ENCODE measurements at places on chromosomes 1 and 21.
A peak's percentile ranks its signal among the peaks of the same experiment; 100 is the strongest.

- DNase-seq, result no peak
Observed at GRCh38 chr1:8560035-8560434, 242.1 kb downstream of the SLC45A1 start.

DNA sequence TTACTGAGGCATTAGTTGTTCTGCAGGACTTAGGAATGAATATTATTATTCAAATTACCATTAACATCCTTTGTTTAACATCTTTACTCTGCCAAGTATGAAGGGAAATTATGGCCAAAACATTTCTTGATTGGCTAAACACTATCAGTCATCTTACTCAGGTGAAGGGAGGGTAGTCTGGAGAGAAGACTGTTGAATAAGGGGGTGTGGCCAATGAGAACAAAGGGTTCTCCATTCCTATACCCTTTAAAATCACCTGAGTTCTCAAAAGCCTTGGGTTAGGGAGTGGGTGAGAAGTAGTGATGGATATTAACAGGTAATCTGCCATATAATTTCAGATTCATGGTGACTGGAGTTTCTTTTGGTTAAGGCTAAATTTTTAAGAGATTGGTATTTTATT, 19.3 kb downstream of the CRYZL1 start:
- no peak for DNase-seq

GRCh38 chr1:171794085-171794484, 12.6 kb downstream of the METTL13 start:
- DNase-seq, result no peak

DNA sequence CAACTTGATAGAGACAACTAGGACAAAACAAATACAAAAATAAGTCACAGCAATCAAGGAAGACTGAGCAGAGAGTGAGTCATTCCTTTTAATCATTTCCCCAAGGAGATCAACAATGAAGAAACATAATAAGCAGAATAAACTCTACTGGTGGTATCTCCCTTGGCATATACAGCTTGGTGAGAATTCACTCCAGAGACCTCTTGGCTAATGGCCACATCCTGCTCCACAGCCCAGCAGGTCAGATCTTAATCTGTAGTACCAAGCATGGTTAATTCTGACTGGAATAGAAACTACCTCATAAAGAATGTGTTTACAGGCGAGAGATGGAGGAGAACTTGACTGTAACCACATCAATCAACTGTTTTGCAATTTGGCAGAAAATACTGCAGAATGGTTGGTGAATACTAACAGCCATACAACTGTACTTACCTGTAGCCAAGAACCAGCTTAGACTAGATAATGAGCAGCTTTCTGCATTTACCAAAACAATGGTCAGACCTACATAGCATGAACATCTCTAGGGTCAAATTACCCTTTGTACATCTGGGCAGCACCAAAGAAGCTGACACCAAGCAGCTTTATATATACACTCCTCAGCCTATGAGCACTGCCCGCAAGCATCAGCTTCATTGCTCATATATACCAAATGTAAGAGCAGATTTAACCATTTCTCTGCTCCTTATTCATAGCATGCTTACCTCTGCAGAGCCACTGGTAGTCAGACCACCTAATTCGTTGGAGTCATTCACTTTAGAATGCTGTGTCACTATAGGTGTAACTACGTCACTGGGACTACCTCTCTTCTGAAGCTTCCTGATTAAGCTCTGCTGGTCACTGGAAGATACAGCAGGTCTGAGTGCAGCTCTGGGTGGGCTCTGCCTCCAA, 51.0 kb downstream of the KIAA0319L start:
- DNase-seq, result no peak

DNA sequence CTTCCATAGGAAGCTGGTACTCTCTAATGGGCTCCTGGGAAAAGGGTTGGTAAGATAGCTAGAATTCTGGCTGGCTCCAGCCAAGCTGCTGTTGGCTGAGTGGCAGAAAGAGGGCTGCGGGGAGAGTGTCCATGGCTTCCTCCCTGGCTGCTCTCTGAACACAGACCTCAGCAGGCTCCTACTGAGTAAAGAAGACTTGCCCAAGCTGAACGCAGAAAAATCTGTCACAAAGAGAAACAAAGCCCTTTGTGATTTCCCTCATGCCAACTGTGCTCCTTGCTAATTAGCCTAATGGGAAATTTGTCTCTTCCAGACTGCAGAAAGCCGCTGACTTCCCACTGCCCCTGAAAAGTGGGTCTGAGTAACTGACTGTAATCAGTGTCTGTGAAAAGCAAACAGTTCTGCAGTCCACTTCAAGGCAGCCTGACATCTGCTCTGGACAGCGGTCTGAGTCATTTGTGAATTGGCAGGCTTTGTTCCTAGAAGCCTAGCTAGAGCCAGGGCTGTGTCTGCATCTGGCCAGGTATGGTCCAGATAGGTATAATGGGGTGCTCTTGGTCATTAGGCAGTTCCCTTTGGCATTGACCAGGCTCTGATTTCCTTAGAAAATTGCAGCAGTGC, 282.8 kb downstream of the ZNF648 start:
- no peak for DNase-seq

GRCh38 chr1:65422241-65423203, 2.1 kb downstream of the LEPR start:
- no peak for DNase-seq

DNA sequence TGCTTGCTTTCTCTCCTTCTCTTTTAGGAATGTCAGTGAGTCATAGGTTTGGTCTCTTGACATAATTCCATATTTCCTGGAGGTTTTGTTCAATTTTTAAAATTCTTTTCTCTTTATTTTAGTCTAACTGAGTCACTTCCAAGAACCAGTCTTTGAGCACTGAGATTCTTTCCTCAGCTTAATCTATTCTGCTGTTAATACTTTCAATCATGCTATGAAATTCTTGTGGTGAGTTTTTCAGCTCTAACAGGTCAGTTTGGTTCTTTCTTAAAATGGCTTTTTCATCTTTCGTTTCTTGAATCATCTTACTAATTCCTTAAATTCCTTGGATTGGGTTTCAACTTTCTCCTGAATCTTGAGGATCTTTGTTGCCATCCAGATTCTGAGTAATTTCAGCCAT, 321.0 kb downstream of the PTBP2 start:
- DNase-seq, result no peak

DNA sequence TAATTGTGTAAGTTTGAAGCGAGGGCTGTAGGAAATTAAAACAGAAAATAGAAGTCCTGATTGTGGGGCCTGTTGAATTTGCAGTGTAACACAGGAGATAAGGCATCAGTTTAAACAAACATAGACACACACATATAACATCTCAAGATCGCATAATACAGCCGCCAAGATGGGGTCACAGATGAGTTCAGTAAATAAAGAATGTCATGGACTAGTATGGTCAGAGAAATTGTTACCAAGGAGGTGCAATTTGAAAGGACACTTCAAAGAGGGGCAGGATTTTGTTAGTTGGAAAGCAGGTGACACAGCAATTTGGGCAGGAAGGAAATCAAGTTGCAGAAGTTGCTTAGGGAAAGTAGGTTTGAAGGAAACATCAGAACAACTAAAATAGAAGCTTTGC, 450.0 kb downstream of the USP25 start:
- DNase-seq, result no peak

DNA sequence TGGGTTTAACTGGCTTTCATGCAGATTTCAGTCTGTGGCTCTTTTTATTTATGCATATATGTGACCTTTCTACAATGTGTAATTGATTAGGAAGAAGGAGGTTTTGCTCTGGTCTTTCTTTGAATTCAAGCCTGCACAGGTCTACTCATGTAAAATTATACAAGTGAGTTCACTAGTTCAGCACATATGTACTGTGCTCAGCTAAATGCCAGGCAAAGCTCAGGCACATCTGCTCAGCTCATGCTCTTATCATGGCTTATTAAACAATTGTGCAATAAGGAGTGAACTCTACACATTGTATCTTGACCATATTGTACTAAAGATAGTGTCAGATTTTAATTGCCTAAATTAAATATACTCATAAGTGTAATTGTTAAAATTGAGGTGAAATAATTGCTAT, 378.4 kb downstream of the ADGRL2 start:
- DNase-seq, result no peak

- no peak for DNase-seq
Observed at GRCh38 chr1:193661385-193661784, 475.0 kb upstream of the B3GALT2 start.

DNA sequence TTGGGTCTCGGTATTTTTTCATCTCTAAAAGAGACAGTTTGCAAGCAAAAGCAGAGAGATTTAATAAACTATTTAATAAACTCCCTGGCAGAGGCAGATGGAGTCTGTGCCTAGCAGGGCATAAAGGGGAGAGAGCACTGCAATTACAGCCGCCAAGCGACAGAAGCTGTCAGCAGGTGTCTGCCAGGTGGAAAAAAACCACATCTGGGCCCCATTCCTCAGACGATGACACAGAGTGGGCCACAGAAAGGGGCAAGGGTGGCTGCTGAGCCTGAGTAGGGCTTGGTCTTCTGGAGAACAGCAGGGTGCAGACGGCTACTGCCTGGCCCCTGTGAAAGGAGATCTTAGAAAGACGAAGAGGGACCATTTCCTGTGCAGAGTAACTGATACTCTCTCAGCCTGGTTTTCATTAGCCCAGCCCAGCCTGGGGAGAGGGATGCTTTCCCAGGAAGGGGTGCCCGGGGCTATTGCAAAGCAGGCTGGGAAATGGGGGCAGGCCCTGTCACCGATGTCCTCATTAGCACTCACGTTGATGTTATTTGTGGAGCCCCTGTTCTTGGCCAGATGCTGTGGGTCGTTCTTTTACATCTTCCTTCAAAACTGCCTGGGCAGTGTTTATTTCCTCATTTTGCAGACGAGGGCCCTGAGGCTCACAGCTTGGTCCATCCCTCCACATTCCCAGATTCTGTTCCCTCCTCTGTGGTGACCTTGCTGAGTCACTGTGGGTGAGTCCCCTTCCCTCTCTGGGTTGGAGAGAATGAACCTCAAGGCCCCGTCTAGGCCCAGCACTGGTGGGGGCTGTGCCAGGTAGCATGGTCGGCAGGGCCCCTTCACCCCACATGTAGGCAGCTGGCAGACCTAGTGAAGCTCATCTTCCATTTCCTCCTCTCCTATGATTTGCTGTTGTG, 472.7 kb downstream of the PTPRU start:
- DNase-seq, result peak; percentile 64

GRCh38 chr1:91732291-91733107, 153.5 kb downstream of the TGFBR3 start:
- no peak for DNase-seq

- no peak for DNase-seq
Observed at GRCh38 chr1:170426596-170426995, 105.4 kb upstream of the GORAB start.

- no peak for DNase-seq
Observed at GRCh38 chr1:192003295-192004077, 154.8 kb upstream of the RGS18 start.

DNA sequence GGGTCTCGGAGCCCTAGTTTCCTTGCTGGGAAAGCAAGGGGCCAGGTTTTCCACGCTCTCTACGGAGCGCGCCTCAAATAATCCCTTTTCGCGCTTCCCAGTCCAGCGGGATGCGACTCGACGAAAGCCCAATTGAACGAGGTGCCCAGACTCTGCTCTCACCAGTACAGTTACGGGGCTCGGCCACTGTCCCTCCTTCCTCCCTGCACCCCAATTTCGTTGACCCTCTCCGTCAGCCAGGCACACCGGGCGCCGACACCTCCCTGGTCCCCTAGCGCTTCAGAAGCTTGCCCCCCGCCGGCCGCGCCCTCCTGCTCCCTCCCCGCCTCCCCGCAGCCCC, 389 bp downstream of the SEMA6C start:
- DNase-seq, result no peak

DNA sequence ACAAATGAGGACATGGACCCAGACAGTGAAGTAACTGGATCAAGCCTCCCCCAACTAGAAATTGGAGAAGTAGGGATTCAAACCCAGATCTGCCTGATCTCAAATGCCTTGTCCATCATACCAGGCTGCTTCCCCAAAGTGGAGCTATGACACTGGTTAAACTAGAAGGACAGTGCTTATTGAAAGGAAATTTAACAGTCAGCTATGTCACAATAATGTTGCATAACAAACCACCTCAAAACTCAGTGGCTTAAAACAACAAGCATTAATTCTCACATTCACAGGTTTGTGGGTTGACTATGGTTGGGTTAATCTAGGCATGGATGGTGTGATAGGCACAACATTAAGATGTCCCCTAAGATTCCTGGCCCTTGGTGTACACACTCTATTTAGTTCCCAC, 107.1 kb downstream of the TAS1R2 start:
- no peak for DNase-seq

- DNase-seq, result no peak
Observed at GRCh38 chr1:3783651-3784474, 11.3 kb downstream of the SMIM1 start.

- DNase-seq, result peak; percentile 42
Observed at GRCh38 chr1:199551967-199552565, 475.4 kb upstream of the NR5A2 start.

GRCh38 chr1:216742625-216743024, 19.4 kb upstream of the ESRRG start:
- no peak for DNase-seq

DNA sequence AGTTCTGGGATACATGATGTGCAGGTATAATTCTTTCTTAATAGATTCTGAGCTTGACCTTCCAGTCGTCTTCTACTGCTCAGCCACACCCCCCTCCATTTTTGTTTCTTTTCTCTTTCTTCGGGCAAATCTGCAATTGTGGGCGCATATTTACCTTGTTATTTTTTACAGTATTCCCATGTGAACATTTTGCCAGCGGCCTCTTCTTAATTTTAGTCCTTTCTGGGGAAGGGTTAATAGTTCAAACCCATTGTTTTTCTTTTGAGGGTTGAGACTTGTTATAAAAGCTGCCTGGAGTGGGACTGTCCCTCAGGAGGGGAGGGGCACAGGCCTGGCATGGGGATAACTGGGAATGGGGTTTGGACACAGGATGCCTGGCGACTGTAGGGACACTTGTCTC, 40.3 kb downstream of the PBX1 start:
- DNase-seq, result no peak

DNA sequence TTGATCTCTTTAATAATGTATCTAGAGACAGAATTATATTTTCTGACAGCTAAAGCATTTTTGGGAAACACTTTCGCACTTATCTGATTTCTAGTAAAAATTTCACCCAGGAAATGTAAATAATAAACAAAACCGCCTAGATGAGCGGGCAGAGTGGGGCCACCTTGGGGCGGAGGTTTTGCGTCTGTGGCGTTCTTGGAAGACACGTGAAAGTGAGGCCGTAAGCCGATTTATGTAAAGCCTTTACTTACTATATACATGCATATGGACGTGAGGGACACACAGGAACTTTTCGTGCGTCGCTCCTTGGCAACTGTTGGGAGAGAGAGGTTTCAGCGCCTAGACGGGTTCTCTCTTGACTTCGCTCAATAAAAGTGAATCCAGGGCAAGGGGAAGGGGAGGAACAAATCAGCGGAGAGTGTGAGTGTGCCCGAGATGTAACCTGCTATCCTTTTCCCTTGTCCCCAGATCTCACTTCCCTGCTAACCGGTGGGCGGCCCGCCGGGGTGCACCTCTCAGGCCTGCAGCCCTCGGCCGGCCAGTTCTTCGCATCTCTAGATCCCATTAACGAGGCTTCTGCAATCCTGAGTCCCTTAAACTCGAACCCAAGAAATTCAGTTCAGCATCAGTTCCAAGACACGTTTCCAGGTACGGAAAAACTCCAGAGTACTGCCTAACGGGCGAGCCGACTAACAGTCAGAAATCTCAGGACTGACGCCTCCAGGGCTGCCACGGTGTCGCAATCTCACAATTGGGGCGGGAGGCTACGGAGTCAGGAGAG, 1.7 kb downstream of the HLX start:
- no peak for DNase-seq
